NCI-H510A treated with DMSO at 0.1 percent for 48 hours (cell line): ENCODE measurements at places on chromosomes 2 and 18.

GRCh38 chr18:23143016-23143814, 7.9 kb downstream of the CABLES1 start:
- no peak for DNase-seq

- DNase-seq, result no peak
Observed at GRCh38 chr18:42182728-42183700, 228.0 kb downstream of the PIK3C3 start.

- DNase-seq, result no peak
Observed at GRCh38 chr2:148812306-148812705, 62.7 kb upstream of the KIF5C start.

DNA sequence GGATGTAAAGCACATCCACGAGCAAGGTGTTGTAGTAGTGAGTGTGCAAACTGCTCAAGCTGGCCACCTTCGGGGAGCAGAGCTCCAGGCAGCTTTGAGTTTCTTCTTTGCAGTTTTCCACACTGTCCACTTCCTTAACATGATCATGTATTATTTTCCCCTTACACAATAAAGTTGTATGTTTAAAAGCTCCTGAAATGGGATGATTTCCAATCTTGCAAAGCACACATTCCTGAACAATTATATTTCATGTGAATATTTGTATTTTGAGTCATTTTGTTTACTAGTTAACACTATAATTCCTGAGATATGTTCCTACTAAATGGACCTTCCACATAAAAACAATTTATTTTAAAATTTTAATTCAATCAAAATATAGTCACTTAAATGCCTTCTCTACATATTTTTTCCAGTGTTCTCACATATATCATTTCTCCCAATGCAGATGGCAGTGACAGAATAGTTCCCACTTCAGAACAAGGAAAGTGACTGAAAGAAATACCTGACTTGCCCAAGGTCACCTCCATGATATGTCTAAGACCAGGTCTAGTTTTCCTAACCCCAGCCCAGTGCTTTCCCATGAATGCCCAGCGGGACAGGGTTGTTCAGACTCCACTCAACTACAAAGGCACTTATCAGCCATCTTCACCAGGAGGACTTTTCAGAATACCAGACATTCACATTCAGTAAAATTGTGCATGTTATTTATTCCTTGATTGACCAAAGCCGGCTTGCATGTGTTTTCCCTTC, 5.5 kb downstream of the CYB5A start:
- DNase-seq, result no peak

GRCh38 chr2:29582062-29582461, 339.3 kb downstream of the ALK start:
- DNase-seq, result no peak

GRCh38 chr2:25615920-25616319, 57.5 kb downstream of the DTNB start:
- DNase-seq, result no peak

- DNase-seq, result no peak
Observed at GRCh38 chr2:199819746-199820145, 31.2 kb downstream of the FTCDNL1 start.
